Sciatic nerve (tissue), 2 donors: ENCODE measurements at places on chromosomes 5 and 9. TPM values are rescaled to one million over a fixed set of nuclear protein-coding genes. Genes with fewer than 3 reads are reported as not detected.

Gene KCTD16
- 0.53 TPM for total RNA-seq

Gene EPB41L4B
- 31.8 TPM for total RNA-seq

Gene PLAC8L1
- total RNA-seq: not detected

Gene BTNL3
- total RNA-seq: not detected

Gene PCDHB7
- total RNA-seq: 5.0 TPM

Gene SCGB3A2
- total RNA-seq: 1.0 TPM

Gene MEGF10
- 8.2 TPM for total RNA-seq

Gene ELOVL7
- total RNA-seq: 32.1 TPM

Gene DAPK1
- total RNA-seq: 71.1 TPM

Gene NIPAL4
- 0.36 TPM for total RNA-seq

Gene HTR1A
- not detected for total RNA-seq

Gene FAM151B
- total RNA-seq: 3.9 TPM

Gene SLC6A18
- not detected for total RNA-seq

Gene CATSPER3
- 0.80 TPM for total RNA-seq

Gene PCDHA5
- 0.27 TPM for total RNA-seq

Gene PNPLA7
- 18.3 TPM for total RNA-seq

Gene TAF11L5
- not detected for total RNA-seq

Gene PCA3
- 0.18 TPM for total RNA-seq

Gene NDUFAF2
- 27.0 TPM for total RNA-seq
